ENCODE measurements at places on chromosomes 5 and 9.
A peak's percentile ranks its signal among the peaks of the same experiment; 100 is the strongest.

- H3K36me3 ChIP-seq: no peaks in the 10 kb centered on the region
- DNase-seq: no peak
- no peak overlapping the region for H3K27ac ChIP-seq
These were observed 72.5 kb downstream of the TRIM36 start for GRCh38 chr5:115097236-115097635.

DNA sequence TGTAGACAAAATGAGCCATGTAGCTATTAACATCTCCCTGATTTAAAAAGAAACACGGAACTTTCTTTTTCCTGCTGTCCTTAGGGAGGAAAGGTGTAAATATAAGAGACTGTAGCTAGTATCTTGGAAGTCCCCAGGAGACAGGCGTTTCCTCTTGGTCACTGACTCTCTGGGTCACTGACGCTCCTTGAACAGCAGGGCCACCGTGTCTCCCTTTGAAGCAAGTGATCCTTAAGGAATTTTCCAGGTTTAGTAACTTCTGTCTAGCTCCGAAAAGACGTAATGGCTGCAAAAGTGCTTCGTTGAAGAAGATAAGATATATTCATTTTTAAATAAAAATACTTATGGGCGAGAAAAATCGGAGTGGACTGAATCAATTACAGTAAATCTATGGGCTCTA lies 745 bp upstream of the CLTA start:
- DNase-seq: no peak
- H3K4me3 ChIP-seq: peak overlapping the region; percentile 89
- H3K36me3 ChIP-seq: peaks cover 7% of the 10 kb centered on the region
- no peaks in the 10 kb centered on the region for H3K27me3 ChIP-seq
- peaks cover 36% of the 10 kb centered on the region for H3K4me1 ChIP-seq

- no peaks in the 10 kb centered on the region for H3K36me3 ChIP-seq
- peak overlapping the region; percentile 67 for H3K4me3 ChIP-seq
- H3K4me1 ChIP-seq: peaks cover 12% of the 10 kb centered on the region
- peak overlapping the region; percentile 63 for H3K27ac ChIP-seq
These were observed 16.9 kb upstream of the FBP1 start for GRCh38 chr9:94656200-94656599.

DNA sequence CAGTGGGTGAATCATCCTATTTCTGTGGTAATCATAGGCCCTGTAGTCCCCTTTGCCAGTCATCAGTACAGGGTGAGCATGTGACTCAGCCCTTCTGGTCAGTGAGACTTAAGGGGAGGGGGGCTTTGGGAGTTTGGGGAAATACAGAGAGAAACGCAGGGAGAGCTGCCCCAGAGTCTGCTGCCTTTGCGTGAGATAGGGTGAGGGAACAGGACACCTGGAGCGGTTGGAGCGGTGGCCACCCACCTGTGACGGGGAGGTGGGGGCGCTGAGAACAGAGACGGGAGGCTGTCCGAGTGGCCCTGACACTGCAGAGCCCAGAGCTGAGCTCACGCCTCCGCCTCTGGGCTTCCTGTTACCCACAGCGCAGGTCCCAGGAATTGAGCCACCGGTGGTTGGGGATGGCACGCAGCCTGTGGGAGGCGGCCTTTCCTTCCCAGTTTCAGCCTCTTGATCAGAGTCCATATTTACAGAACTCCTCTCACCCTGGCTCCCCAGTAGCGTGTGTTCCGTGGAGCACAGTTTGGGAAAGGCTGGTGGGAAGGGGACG lies 92.0 kb upstream of the ERCC6L2 start:
- H3K27ac ChIP-seq: no peak overlapping the region
- DNase-seq: no peak
- no peaks in the 10 kb centered on the region for H3K36me3 ChIP-seq

DNA sequence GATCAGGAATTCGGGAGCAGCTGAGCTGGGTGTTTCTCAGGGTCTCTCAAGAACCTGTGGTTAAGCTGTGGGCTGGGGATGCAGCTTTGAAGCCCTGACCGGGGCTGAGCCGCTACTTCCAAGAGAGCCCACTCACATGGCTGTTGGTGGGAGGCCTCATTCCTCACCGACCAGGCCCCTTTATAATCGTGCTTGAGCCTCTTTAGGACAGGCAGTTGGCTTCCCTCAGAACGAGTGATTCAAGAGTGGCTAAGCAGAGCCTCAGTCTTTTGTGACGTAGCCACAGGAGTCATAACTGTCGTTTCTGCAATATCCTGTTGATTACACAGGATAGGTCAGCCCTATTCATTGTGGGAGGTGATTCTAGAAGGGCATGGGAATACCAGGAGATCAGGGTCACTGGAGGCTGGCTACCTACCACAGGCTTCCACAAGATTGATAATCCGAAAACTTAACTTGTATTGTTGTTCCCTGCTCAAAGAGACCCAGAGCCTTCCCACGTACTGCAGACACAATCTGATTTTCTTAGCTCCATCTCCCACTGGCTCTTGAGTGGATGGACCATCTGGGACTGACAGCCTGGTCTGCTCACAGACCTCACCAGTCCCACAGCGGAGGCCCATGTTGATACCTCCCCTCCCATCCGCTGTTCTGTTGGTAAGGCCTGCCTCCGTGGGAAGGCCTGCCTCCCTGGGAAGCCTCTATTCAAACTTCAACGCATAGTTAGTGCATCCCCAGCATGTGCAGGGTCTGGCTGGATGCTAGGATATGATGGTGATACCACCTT lies 3.0 kb upstream of the ERGIC1 start:
- no peak for DNase-seq
- no peak overlapping the region for H3K27ac ChIP-seq
- peaks cover 10% of the 10 kb centered on the region for H3K4me1 ChIP-seq

DNA sequence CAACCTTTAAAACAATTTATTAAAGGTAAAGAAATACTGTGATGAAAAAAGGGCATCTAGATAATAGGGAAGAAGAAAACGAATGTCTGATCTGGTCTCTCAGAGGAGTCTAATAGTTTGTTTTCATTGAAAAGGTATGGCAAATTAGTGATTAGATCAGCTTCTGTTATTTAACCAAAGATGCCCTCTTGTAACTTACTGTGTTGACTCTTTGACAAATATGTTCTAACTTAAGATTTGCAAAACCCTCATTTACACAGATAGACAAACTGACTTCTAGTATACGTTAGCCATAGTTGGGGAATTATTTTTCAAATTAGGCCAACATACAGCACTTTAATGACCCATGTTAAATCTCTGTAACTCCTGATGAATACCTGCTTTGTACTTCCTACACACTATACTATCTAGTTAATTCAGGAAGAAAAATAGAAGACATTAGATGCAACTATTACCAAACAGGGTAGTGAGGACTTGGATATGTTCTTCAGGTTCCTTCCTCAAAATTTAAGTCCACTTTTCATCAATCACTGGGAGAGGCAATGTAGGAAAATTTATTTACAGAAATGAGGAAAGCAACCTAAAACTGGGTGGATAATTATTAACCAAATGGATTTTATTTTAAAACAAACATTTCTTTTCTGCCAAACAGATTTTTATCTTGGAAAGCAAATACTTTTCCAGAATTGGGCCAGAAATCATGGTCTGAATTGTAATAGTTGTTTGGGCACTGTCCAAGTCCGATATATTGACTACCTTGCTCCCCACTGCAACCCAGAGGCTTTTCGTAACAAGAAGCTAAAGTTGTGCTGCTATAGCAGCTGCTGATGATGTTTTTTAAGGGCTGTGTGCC lies 66.4 kb upstream of the PPP2R2B start:
- H3K27ac ChIP-seq: no peak overlapping the region
- no peaks in the 10 kb centered on the region for H3K36me3 ChIP-seq
- no peak for DNase-seq
- H3K4me3 ChIP-seq: no peak overlapping the region
- peaks cover 11% of the 10 kb centered on the region for H3K4me1 ChIP-seq

GRCh38 chr9:91348191-91348807 lies 13.4 kb downstream of the AUH start:
- peaks cover 8% of the 10 kb centered on the region for H3K36me3 ChIP-seq
- no peak overlapping the region for H3K4me3 ChIP-seq
- no peak for DNase-seq

DNA sequence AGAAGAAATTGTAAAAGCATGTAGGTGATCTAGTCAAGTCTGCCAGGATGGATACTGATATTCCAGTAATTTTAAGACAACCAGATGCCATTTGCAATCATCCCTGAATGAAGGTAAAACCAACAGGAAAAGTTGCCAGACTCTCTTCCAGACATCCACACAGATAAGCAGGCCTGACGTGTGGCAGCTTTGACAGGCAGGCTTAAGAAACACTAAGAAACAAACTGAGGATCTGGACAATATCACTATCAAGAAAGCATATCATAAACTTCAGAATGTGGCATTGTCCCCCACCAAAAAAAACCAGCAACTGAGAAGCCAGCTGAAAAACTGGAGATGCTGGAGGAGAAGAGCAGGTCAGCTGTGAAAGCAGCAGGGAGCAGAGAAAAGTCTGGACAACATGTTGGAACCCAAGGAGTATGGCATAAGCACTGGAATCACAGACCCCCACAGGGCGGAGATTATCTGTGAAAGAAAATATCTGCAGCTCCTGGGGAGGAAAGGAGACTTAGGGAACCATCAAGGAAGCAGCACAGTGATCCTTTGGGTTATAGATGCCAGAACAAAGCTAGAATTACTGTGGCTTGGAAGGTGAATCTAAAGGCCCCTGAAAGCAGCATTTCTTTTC lies 307.0 kb downstream of the CWC27 start:
- H3K36me3 ChIP-seq: no peaks in the 10 kb centered on the region
- H3K4me3 ChIP-seq: no peak overlapping the region
- DNase-seq: no peak
- H3K27ac ChIP-seq: no peak overlapping the region
- no peaks in the 10 kb centered on the region for H3K27me3 ChIP-seq

DNA sequence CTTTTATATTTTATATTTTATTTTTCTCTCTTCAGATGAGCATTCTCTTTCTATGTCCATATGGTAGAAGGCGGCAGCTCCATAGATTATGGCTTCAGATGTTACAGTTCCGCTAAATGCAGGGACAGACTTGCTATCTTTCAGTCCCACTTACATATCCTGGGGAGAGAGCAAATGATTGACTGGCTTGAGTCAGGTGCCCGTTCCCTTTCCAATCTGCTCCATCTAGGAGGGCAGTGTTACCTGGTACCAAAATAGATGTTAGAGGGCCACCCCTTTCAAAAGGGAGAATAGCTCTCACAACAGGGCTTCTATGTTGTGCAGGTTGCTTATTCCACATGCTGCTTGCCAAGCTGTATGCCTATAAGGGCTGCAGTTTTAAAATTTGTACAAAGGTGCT lies 45.3 kb downstream of the ERBIN start:
- DNase-seq: no peak
- peaks cover 73% of the 10 kb centered on the region for H3K4me1 ChIP-seq
- H3K27me3 ChIP-seq: no peaks in the 10 kb centered on the region
- H3K4me3 ChIP-seq: no peak overlapping the region
- H3K36me3 ChIP-seq: peaks cover 10% of the 10 kb centered on the region

DNA sequence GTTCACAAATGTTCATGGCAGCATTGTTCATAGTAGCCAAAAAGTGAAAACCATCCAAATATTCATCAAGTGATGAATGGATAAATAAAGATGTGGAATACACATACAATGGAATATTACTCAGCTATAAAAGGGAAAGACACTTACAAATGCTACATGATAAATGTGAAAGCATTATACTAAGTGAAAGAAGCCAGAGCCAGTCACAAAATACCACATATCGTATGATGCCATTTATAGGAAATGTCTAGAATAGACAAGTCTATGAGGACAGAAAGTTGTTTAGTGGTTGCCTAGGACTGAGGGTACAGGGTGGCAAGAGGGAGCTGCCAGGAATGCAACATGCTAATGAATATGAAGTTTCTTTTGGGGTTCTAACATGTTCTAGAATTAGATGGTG lies 148.7 kb downstream of the DEPDC1B start:
- no peaks in the 10 kb centered on the region for H3K36me3 ChIP-seq
- no peaks in the 10 kb centered on the region for H3K4me1 ChIP-seq
- no peak for DNase-seq
- no peaks in the 10 kb centered on the region for H3K27me3 ChIP-seq
- no peak overlapping the region for H3K4me3 ChIP-seq

GRCh38 chr5:124044613-124045012 lies 532.6 kb downstream of the CSNK1G3 start:
- H3K4me3 ChIP-seq: no peak overlapping the region
- H3K27me3 ChIP-seq: no peaks in the 10 kb centered on the region
- H3K27ac ChIP-seq: no peak overlapping the region
- no peak for DNase-seq

- peak within 1 kb of the TSS; percentile 23 for H3K27ac ChIP-seq
- peaks cover 85% of the 10 kb centered on the region for H3K27me3 ChIP-seq
- H3K4me3 ChIP-seq: peak within 1 kb of the TSS; percentile 73
- no peaks in the 10 kb centered on the region for H3K36me3 ChIP-seq
These were observed at the start of gene PCDH1 for GRCh38 chr5:141878186-141878710. Gene PCDH1 (minus strand): TSS chr5:141878410. CDS start chr5:141878262, 148 bp downstream.

GRCh38 chr5:76820526-76820890 lies 1.7 kb downstream of the F2RL1 start:
- peak overlapping the region; percentile 71 for H3K4me3 ChIP-seq
- peaks cover 2% of the 10 kb centered on the region for H3K36me3 ChIP-seq
- H3K27ac ChIP-seq: no peak overlapping the region
- H3K4me1 ChIP-seq: peaks cover 8% of the 10 kb centered on the region
- peaks cover 63% of the 10 kb centered on the region for H3K27me3 ChIP-seq

- peaks cover 3% of the 10 kb centered on the region for H3K36me3 ChIP-seq
- DNase-seq: no peak
- H3K27me3 ChIP-seq: no peaks in the 10 kb centered on the region
- H3K4me1 ChIP-seq: no peaks in the 10 kb centered on the region
- no peak overlapping the region for H3K27ac ChIP-seq
These were observed 18.1 kb upstream of the MTX3 start for GRCh38 chr5:80008995-80009765.

DNA sequence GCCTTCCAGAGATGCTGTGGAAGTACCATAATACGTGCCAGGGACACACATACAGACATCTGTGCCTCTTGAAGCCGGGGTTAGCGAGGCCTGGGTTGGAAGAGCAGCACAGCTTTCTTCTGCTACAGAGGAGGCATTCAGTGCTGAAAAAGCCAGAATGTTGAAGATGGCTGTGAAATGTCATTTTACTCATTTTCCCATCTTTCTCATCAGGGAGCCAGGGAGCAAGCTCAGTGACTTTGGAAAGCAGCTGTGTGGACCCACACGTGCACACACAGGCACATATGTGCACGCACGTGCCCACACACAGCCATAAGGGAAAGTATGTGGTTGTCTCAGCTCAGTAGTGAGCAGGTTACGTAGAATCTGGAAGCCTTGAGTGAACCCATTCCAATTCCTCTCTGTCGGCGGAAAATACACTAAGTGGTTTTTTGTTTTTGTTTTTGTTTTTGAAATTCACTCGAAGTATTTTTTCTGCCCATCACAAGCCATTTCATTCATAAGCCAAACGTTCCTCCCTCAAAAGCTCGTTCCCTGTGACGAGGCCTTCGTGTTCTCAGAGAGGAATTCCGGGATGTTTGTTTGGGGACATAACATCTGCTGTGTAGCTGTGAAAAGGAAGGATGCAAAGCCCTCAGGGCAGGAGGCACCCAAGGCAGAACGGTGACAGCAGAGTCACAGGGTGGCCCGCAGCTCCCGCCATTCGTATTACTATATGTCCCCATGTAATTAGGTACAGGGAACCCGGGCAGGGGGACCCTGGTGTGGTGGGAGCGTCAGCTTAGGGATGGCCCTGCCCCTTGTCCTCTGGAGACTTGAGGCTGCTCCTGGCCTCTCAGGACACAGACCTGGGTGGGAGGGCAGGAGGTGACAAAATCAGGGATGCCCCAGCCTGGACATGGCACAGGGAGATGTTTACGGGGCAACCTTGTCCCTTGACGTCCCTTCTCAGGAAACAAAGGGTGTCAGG lies 29.0 kb upstream of the ANKRD33B start:
- H3K4me1 ChIP-seq: peaks cover 9% of the 10 kb centered on the region
- H3K36me3 ChIP-seq: no peaks in the 10 kb centered on the region
- no peak overlapping the region for H3K27ac ChIP-seq
- H3K27me3 ChIP-seq: peaks cover 59% of the 10 kb centered on the region
- no peak for DNase-seq

Measured in central memory CD8-positive, alpha-beta T cell (primary cell).